ENCODE measurements at places on chromosomes 11 and 22. TPM values are rescaled to one million over a fixed set of nuclear protein-coding genes. Genes with fewer than 3 reads are reported as not detected.
A peak's percentile ranks its signal among the peaks of the same experiment; 100 is the strongest.

GRCh38 chr22:29344137-29344536 is 28.6 kb upstream of the RASL10A start:
- peaks cover 60% of the 10 kb centered on the region for H3K36me3 ChIP-seq
- H3K27ac ChIP-seq = peak overlapping the region; percentile 70

DNA sequence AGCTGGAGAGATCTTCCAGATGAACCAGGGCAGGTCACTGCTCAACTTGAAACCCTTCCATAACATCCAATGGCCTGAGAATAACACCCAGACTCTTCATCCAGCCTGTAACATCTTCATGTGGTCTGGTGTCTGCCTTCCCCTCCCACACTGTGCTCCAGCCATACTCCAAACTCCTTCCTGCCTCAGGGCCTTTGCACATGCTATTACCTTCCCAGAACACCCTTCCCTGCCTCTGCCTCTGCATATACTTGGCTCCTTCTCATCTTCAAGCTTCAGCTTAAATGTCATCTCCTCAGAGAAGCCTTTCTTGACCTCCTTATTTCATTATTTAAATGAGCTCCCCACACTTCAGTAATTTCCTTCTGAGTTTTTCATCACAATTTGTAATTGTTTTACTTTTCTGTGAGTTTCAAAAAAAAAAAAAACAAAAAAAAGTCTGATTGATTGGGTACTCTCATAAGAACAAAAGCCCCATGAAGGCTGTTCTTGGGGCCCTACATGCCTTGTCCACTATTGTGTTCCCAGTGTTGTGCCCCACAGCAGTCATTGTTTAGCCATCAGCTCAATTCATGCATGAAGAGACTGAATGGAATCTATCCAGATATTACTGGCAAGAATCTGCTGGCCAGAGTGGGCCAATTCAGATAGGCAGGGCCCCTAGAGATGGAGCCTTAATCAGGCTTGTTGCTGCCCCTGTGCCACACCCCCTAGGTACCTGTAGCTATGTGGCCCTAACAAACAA is 22.1 kb downstream of the LMO1 start:
- no peaks in the 10 kb centered on the region for H3K27me3 ChIP-seq
- no peak for DNase-seq
- H3K4me1 ChIP-seq = no peaks in the 10 kb centered on the region

- H3K4me1 ChIP-seq = no peaks in the 10 kb centered on the region
- peak overlapping the region; percentile 76 for H3K4me3 ChIP-seq
- H3K27me3 ChIP-seq = no peaks in the 10 kb centered on the region
- no peaks in the 10 kb centered on the region for H3K36me3 ChIP-seq
These were observed 647 bp downstream of the SWAP70 start for GRCh38 chr11:9664276-9665171.

GRCh38 chr11:86672007-86672621 is at the start of gene ME3:
Gene ME3 (minus strand): TSS chr11:86672616.
- peak within 1 kb of the TSS; percentile 75 for H3K4me3 ChIP-seq
- no peaks in the 10 kb centered on the region for H3K27me3 ChIP-seq
- peak within 1 kb of the TSS; percentile 92 for H3K27ac ChIP-seq
- no peaks in the 10 kb centered on the region for H3K36me3 ChIP-seq

DNA sequence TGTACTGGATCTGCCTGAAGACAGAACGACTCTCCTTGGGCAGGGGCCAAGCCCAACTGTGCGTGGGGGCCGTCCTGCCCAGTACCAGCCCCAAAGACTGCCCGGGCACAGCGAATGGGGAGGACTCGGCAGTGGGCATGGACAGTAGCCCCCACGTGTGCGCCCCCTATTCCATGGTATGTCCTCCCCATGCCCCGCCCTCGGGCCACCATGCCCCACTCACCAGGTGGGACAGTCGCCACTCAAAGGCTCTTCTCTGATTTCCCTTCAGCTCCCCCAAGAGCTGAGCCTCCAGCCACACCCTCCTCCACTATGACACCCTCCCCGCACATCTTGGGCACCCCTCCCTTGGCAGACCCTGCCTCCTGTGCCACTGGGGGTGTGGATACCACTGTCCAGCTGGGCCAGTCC is 43.5 kb downstream of the GNB1L start:
- peak; percentile 53 for DNase-seq
- H3K4me1 ChIP-seq = no peaks in the 10 kb centered on the region
- H3K4me3 ChIP-seq = no peak overlapping the region

DNA sequence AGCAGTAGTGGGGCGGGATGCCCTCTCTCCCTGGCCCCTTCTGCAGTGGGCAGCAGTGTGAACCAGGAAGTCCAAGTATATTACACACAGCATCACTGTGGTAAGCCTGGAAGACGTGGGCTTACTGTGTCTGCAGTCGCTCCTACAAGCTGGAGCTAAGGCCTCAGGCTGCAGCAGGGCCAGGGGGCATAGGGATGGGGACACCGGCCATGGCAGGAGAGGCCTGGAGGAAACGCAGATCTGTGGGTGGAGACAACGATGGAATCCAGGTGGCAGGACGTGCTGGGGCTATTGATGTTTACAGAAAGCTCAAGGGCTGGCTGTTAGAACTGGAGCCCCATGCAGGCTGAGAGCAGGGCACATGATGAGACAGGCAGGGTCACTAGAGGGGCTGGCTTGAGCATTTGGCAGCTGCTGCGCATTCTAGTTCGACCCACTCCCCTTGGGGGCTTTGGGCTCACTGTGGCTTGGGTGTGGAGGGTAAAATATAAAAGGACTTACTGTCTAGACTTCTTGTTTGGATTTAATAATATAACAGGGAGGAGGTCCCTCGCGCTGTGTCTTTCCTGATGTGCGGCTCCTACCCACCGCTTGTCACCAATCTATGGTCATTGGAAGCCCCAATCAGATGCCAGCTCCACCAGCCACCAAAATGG is 539.5 kb downstream of the TBC1D22A start:
- no peak overlapping the region for H3K4me3 ChIP-seq
- H3K36me3 ChIP-seq = no peaks in the 10 kb centered on the region
- no peaks in the 10 kb centered on the region for H3K27me3 ChIP-seq
- no peaks in the 10 kb centered on the region for H3K4me1 ChIP-seq
- H3K27ac ChIP-seq = no peak overlapping the region
- no peak for DNase-seq

GRCh38 chr11:80625563-80625962 is 1184.7 kb upstream of the TENM4 start:
- H3K4me3 ChIP-seq = no peak overlapping the region
- no peak overlapping the region for H3K27ac ChIP-seq
- no peaks in the 10 kb centered on the region for H3K4me1 ChIP-seq
- DNase-seq = no peak

GRCh38 chr11:76752321-76753143 is 30.6 kb upstream of the TSKU start:
- H3K4me1 ChIP-seq = peaks cover 8% of the 10 kb centered on the region
- no peak overlapping the region for H3K27ac ChIP-seq
- peak; percentile 92 for DNase-seq
- no peak overlapping the region for H3K4me3 ChIP-seq
- H3K36me3 ChIP-seq = no peaks in the 10 kb centered on the region
- no peaks in the 10 kb centered on the region for H3K27me3 ChIP-seq

The CHRM1 gene
- not detected for polyA plus RNA-seq

All from sigmoid colon (tissue), 7 donors.